ENCODE measurements at places on chromosomes 13 and 19. TPM values are rescaled to one million over a fixed set of nuclear protein-coding genes. Genes with fewer than 3 reads are reported as not detected.

DNA sequence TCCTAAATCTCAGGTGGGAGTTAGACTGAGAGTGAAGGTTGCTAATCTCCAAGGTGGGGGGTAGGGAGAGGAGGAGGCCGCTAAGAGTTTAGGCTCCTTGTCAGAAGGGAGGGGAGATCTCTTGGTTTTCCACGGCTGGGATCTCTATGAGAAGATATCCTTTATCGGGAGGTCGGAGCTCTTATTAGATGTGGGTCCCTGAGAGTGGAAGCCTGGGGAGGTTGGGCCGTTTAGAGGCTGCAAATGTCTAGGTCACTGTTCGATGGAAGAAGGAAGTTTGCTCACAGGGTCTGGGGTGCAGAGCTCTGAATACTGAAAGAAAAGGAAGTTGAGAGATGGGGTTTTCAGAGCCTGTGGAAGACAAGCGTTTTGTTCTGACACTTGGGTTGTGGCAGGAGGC is 3.8 kb downstream of the MYADM start:
- no peak for DNase-seq

Gene LSM7
- 343 TPM for total RNA-seq

Gene PABPC3
- 0.12 TPM for total RNA-seq

Gene PPM1N
- total RNA-seq = 1.8 TPM

DNA sequence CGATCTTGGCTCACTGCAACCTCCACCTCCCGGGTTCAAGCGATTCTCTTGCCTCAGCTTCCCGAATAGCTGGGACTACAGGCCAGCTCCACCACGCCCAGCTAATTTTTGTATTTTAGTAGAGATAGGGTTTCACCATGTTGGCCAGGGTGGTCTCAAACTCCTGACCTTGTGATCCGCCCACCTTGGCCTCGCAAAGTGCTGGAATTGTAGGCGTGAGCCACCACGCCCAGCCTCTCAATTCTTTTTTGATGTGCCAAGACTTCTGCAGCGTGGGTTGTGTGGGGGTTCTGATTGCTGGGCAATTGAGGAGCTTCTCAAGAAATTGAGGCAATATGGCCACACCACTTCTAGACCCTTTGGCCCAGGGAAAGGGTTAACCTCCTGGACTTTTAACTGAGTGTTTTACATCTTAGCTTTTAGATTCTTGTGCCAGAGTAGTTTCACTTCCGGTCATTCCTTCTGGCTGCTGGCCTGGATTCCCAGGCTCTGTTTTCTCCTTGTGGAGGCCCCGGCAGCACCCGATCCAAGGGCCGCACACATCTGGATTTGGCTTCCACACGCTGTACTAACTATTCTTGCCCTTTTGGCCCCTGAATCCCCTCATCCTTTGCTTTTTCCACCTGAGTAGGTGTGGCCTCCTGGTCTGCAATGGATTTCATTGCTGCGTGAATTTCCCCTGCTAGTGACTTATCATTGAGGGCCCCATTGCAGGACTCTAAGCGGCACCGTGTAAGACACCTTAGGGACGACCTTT is 14.7 kb downstream of the SMARCA4 start:
- DNase-seq = peak; percentile 48
